ENCODE measurements at places on chromosomes 11 and 22.
A peak's percentile ranks its signal among the peaks of the same experiment; 100 is the strongest.

DNA sequence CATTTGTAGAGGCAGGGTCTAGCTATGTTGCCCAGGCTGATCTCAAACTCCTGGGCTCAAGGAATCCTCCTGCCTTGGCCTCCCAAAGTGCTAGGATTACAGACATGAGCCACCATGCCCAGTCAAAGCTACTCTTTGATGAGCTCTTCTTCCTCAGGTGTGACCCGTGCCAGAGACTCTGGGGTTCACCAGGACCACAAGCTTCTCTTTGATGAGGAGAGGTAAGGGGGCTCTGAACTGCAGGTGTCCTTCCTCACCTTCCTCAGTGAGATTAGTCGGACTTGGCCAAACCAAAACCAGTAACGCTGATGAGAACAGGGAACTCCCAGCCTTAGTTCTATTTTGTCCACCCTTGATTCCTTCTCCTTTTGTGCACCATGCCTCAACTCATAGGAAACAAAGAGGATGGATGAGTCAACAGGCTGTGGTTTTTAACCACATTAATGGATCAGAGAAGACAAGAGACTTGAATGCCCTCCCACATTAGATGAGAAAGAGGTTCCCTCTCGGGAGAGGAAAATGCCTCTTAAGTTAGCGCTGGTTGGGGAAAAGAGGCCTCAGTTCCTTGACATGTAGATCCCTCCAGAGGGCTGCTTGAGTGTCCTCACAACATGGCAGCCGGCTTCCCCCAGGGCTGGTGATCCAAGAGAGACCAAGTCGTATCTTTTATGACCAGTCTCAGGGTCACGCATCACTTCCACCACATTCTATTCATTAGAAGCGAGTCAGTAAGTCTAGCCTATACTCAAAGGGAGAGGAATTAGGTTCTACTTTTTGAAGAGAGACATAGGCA lies 25.7 kb upstream of the CTR9 start:
- DNase-seq = no peak

DNA sequence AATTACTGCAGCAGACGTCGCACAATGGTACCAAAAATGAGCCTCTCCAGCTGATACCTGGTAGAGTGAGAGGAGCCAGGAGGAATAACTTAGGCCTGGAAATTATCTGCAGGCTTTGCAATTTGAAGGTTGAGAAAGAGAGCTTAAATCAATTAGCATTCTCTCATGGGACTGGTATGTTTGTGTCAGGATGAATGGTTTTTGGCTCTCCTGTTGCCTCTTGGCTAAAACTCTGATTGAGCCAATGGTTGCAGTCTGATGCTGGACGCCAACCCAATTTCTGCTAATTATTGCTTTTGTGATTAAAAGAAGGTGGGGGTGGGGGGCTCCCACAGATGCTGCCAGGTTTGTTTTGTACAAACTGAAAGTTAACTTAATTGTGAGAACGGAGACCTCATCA lies 12.5 kb upstream of the NELL1 start:
- no peak for DNase-seq

DNA sequence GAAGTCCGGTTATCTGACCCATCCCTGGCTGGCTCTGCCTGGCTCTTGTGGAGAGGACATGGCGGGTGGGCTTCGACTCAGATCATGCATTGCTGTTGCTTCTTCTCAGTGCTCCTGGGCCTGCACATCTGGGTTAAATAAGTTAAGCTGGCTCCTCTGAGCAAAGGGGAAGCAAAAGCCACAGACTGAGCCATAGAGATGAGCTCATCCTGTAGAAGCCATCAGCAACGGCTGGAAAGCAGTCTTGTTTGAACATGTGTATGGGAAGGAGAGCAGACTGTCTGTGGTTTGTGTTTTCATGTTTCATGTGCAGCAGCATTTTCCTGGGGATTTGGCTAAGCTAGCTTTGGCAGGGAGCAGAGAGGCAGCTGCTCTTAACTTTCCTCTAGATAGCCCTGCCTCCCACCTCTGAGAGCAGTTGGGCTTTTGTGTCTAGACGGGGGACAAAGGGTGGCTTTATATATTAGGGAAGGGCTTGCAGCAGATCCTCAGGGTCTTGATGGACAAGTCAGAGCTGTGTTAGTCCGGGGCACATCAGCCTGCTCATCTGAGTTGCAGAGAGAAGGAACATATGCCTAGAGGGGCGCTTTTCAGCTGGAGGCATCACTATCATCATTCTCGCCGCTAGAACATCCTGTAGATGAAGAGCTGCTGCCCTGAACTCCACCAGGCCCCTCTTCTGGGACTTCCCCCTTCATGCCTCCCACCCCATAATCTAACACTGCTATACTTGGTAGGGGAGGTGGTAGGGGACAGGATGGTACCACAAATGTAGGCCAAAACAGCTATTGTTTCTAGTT lies 14.9 kb downstream of the DCPS start:
- DNase-seq = peak; percentile 28

- no peak for DNase-seq
These were observed 37.2 kb downstream of the GAS2 start for GRCh38 chr11:22703591-22703990.

- no peak for DNase-seq
These were observed 76.3 kb downstream of the FAM168A start for GRCh38 chr11:73521621-73522020.

DNA sequence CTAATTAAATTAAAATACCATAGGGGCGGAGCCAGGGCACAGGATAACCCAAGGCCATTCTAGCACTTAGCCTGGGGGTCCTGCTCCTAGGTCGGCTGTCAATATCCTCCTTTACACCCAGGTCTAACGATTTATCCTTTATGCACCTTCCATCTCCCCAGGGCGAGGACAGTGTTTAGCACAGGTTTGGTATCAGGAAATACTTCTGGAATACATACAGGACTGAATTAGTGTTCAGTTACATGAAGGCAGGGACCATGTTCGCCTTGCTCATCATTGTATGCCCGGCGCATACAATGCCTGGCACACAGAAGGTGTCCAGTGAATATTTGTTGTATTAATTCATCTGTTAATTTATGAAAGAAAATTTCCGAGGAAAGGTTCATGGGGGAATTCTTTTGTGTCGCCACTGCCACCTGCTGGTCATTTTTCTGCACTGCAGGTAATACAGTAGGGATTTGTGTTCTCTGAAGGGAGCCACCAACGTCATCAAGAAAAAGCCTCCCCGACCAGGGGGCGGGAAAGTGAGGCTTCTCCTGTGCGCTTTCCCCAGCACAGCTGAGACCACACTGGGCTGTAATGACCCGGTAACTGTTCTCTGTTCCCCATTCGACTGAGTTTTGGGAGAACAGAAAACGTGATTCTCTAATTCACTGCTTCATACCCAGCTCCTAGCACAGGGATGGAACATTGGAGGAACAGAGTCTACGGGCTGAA lies 68.7 kb upstream of the ASPHD2 start:
- DNase-seq = peak; percentile 65

- no peak for DNase-seq
These were observed 862 bp upstream of the PDXP start for GRCh38 chr22:37657590-37658132.

DNA sequence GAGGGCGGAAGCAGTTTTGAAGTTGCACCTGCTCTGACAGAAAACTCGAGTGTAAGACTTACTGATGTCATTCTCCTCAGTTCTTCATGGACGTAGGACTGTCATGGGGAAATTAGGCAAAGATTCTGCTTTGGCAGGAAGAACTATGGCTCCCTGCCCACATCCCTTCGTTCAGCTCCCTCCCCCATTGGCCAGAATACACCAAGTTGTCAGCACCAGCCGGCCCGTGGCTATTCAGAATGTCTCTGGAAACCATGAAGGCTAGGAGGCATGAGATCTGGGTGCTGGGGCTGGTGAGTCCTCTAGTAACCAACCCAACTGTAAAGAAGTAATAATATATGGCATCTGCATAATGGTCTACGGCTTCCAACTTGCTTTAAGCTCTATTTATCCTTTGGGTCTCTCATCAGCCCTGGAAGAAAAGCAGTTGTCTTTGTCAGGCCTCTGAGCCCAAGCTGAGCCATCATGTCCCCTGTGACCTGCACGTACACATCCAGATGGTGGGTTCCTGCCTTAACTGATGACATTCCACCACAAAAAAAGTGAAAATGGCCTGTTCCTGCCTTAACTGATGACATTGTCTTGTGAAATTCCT lies 74.1 kb downstream of the PIWIL4 start:
- no peak for DNase-seq

DNA sequence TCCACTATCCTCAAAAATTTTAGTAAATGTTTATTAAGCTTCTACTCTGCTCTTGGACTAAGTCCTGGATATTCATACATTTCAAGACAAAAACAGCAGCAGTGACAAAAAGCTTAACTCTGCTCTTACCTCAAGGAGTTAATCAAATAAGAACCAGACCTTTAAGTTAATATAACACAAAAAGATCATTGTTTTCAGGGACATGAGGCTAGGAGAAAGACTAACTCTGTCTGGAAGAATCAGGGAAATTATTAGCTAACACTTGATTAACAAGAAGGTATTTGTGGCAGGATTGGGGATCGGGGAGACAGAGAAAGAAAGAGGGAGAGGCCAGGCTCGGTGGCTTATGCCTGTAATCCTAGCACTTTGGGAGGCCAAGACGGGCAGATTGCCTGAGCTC lies 74.4 kb downstream of the PPP2R1B start:
- DNase-seq = no peak

DNA sequence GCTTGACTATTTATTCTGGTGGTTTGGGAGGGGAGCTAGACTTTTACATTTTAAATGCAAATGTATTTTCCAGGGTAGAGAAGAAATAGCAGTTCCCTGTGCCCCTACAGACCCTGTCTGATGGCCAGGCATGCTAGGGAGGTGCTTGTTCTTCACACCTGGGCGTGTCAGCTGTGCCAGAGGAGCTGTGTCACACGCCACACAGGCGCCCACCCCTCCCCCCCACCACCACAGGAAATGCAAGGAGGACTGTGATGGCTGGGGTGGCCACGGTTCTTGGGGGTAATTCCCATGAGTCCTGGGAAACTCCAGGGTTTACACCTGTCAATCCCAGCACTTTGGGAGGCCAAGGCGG lies 82.2 kb downstream of the FLI1 start:
- no peak for DNase-seq

GRCh38 chr11:29682856-29683255 lies 334.0 kb downstream of the KCNA4 start:
- no peak for DNase-seq

DNA sequence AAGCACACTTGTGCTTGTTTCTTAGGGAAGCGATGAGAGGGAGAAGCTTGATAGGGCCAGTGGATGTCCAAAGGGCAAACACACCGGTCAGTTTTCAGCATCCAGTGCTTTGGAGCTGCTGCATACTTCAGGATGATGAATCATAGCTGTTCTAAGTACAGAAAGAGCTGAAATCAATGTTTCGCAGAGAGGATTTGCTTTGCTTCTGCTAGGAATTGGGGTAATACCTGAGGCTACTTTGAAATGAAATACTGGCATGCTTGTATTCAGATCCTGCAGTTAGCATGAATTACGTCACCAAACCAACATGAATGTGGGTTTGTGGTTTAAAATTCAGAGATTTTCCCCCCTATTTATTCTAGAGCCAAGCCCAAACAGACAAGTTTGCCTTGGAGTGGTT lies 41.7 kb upstream of the SC5D start:
- DNase-seq = no peak

- no peak for DNase-seq
These were observed 20.3 kb upstream of the TENM4 start for GRCh38 chr11:79461144-79461543.

DNA sequence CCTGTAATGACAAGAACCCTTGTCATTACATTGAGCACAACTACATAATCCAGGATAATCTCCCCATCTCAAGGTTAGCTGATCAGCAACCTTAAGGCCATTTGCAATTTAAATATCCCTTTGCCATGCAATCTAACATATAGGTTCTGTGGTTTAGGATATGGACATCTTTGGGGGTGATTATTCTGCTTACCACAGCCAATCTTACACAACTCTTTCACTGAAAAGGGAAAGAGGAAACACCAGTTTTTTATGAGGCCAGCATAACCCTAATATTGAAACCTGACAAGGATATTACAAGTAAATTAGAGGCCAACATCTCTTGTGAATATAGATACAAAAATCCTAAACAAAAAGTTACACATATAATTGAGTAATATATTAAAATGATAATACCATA lies 78.5 kb downstream of the CYP2R1 start:
- no peak for DNase-seq

GRCh38 chr22:32836280-32837123 lies 35.0 kb downstream of the TIMP3 start:
- no peak for DNase-seq

DNA sequence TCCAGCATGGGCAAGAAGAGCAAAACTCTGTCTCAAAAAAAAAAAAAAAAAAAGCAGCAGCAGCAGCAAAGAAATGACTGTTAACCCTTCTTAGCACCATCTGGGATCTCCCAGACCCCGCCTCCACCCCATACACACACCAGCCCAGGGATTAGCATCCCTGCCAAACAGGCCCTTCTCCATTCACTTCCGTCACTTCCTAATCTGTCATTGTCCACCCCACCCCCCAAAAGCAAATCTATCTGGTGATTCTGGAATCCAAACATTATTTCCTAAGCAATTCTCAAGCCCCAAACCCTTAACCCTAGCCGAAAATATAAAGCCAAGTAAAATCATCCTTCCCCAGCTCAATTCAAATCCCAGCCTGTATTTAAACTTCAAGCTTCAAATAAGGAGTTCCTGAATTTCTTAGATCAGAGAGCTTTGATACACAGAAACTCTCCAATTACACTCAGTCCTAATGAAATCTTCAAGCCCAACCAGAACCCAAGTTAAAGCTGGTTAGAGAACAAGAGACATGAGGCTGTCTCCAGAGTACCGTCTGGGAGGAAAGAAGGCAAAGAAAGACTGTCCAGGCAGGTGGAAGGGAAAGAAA lies 6.0 kb upstream of the AHNAK start:
- DNase-seq = no peak

DNA sequence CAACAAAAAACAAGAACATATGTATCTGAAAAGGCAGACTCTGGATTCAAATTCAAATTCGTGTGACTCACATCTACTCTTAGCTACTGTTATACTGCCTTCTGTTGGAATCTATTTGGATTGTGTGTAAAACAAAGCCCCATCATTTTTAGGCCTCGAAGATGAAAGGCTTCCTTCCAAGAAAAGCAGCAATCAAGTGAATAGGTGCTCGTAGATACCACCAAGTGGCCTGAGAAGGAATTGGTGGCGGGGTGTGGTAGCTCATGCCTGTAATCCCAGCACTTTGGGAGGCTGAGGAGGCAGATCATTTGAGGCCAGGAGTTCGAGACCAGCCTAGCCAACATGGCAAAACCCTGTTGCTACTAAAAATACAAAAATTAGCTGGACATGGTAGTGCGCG lies 4.2 kb downstream of the GRAMD1B start:
- no peak for DNase-seq

DNA sequence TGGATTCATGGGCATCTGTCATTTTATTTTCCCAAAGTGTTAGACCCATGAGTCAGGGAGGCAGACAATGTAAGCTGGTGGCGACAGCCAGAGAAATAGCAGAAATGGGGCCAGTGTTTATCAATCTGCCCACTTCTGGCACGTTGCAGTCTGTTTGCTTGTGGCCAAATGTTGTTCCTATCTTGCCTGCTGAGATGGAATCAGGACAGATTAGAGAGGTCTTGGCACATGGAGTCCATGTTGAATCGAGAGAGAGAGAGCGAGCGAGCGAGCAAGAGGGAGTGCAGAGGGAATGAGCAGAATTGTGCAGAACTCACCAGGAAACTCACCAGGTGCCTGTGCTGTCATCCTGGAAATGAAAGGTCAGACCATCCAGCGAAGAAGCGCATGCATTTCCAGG lies 21.9 kb upstream of the PARVG start:
- DNase-seq = no peak

Measured in aorta (tissue), 5 donors.